Esophagus muscularis mucosa (tissue), 4 donors: ENCODE measurements at places on chromosomes 1 and 21.
A peak's percentile ranks its signal among the peaks of the same experiment; 100 is the strongest.

- DNase-seq, result no peak
Measured at GRCh38 chr1:111777301-111777700, 21.6 kb downstream of the DDX20 start.

DNA sequence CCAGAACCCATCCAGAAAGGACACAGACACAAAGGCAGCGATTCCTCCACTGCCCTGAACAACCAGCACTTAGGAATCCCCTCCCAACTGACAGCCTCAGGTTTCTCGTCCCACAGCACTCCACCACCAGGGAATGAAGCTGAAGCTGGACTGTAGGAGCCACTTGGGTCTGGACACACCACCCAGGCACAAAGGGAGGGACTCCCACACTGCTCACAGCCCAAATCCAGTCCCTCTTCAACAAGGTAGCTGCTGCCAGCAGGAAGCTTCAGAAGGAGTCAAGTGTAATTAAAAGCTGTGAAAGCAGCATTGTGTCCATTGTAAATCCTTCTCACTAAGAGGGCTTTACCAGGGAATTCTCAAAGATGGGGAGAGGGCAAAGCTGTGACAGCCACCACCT lies 29.0 kb downstream of the LMX1A start:
- DNase-seq, result peak; percentile 53

GRCh38 chr1:219757890-219758289 lies 145.0 kb upstream of the ZC3H11B start:
- no peak for DNase-seq

- DNase-seq, result no peak
Measured at GRCh38 chr1:26314501-26314900, 3.3 kb upstream of the CD52 start.

DNA sequence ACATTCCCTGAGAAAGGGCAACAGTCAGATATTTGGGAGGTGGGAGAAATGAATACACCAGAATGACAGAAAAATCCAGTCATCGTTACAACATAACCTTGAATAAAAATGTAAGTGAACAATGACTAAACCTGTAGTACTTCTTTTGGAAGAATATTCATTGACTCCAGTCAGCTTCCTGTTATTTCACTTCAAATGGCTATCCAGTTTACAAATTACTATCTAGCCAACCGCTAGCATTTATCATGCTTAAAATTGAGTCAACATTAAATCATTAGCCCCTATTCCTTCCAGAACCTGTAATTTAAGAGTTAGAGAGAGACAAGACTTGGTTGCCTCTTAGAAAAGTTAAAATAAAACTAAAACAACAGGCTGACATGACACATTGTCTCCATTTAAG lies 33.6 kb downstream of the WLS start:
- no peak for DNase-seq

- no peak for DNase-seq
Measured at GRCh38 chr1:20248971-20249612, 41.6 kb upstream of the VWA5B1 start.

GRCh38 chr1:193069748-193070385 lies 10.5 kb downstream of the RO60 start:
- DNase-seq, result no peak

GRCh38 chr1:245877976-245878375 lies 629.1 kb downstream of the SMYD3 start:
- DNase-seq, result no peak

- no peak for DNase-seq
Measured at GRCh38 chr21:17848228-17848627, 29.1 kb upstream of the C21orf91 start.

GRCh38 chr1:167893798-167894197 lies 20.1 kb downstream of the ADCY10 start:
- DNase-seq, result no peak

- DNase-seq, result no peak
Measured at GRCh38 chr1:37813529-37814145, 5.6 kb upstream of the YRDC start.

GRCh38 chr1:20194224-20194623 lies 7.9 kb upstream of the PLA2G2C start:
- DNase-seq, result no peak

- no peak for DNase-seq
Measured at GRCh38 chr1:111602302-111602701, 17.3 kb upstream of the RAP1A start.

DNA sequence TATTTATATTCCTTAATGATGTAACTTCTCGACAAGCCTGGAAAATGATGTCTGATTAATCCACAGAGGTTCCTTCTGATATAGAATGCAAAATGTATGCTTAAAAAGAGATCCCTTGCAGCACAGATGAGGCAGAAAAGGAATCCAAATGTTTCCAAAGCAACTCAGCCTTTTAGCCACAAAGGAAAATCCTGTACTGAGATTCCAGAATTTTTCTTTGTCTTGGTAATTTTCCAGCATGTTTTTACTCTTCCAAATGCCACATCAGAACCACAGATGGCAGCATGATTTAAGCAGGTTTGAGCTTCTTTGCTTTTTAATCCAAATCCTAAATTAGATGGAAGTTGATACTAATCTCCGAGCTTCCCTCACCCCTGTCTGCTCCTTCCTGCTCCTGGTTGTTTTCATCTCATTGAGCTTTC lies 176.4 kb upstream of the PALMD start:
- no peak for DNase-seq

DNA sequence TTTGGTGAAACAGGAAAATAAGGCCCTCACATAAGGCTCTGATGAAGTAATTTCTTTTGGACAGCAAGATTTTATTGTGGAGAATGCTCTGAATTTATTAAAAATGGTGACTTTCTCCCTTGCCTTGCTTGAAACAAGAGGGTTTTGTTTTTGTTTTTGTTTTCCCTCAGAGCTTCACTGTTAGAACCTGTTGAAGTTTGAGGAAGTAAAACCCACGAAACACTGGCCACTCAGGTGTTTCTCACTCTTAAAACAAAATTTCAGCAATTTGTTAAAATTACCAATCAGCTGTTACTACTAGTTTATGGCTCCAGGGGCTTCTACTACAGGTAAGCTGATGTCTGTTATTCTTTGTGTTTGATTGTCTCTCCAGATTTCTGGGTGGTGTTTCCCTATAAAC lies 112.6 kb upstream of the B3GALT2 start:
- no peak for DNase-seq

DNA sequence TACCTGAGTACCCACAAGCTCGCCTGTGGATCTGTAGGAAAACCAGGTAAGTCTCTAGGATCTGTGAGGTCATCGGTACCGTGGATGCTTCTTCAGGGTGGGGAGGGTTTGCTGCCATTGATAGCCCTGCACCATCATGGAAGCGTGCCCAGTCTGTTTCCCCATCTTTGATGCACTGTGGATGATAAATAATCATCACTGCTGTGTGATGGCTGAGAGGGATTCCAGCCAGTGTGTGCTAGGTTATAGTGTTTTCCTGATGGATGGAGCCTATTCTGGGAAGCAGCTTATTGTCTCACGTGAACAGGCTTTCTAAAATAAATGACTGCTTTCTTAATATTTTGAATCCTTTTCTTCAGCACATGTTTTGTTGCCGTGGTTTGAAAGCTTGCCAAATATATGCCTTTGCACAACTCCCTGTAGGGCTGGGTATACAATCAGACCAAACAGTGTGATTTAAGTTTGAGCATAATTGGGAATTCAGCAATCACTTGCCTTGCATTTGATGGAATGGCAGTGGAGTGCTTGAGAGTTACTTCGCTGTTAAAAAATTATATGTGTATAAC lies 113.8 kb downstream of the CAMTA1 start:
- no peak for DNase-seq

DNA sequence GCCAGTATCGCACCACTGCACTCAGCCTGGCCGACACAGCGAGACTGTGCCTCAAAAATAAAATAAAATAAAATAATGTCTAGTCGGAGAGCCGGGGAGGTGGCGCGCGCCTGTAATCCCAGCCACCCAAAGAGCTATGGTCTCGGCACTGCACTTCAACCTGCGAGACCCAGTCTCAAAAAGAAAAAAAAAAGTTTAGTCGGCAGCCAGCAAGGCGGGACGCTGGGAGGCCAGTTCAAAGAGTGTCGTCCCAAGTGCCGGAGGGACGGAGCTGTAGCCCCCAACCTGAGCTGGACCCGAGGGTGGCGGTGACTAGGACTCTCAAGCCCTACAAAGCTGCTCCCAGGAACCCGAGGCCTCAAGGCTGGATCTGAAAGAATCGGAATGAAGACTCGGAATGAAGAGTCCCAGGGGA lies 632 bp upstream of the FALEC start:
- DNase-seq, result no peak

- no peak for DNase-seq
Measured at GRCh38 chr1:174266991-174267612, 107.8 kb downstream of the RABGAP1L start.

GRCh38 chr1:53380296-53380695 lies 52.4 kb upstream of the LRP8 start:
- DNase-seq, result no peak

DNA sequence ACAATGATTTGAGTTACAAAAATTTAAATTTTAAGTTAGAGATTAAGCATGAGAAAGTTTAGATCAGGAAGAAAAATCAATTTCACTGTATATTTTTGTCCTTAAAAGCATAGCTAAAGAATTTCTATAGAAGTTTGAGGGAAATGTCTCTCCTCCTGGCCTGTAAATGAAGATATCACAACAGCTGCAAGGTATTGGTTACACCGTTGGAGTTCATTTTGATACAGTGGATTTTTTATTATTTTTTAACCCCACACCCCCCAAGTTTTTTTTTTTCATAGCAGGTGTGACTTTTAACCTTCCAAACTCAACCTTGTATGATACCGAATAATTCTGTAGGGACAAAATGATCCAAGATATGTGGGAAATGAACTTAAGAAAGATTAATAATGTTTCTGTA lies 156.3 kb downstream of the DISP1 start:
- no peak for DNase-seq

GRCh38 chr1:115465802-115466363 lies 127.8 kb upstream of the NGF start:
- DNase-seq, result peak; percentile 45

DNA sequence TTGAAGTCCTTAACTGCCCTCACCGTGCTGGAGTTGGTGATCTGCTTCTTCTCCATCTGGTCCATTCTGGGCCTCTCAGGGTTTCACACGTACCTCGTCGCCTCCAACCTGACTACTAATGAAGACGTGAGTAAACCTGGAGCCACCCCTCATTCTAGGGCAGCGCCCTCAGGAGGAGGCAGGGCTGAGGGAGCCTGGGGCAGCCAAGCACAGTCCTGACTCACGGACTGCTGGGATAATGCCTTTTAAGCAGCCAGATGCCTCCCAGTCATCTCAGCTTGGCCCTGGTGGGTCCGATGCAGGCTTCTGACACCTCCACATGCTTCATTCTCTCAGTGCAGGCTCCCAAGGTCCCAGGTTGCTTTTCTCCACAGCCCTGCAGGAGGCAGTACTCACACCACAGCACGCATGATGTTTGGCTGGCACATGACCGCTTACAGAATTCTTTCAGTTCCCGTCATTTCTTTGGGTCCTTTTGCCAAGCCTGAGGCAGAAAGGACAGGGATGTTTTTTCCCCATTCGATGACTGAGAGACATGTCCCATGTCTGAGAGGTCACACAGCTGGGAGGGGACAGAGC lies 11.8 kb upstream of the SFN start:
- DNase-seq, result no peak

- DNase-seq, result no peak
Measured at GRCh38 chr1:89546082-89546889, 21.7 kb downstream of the LRRC8B start.

- peak; percentile 86 for DNase-seq
Measured at GRCh38 chr1:201254625-201255478, 28.5 kb upstream of the PKP1 start.

DNA sequence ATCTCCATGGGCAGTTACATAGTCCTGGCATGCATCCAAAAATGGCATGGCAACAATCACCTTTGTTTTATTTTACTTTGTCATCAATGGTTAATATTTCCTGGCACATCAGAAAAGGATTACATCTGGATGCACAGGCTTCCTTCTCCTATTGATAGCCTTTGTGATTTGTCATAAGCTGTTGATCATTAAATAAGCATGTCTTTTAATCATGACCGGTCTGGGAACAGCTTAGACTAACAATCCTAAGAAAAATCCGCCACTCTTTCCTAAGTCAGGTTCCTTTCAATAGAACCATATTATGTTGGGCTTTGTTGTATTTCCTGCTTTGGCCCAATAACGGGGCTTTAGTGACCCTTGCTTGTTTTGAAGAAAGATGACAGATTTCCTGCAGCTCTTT lies 330.6 kb downstream of the DUSP10 start:
- no peak for DNase-seq

GRCh38 chr1:206075786-206076755 lies 23.1 kb downstream of the RHEX start:
- DNase-seq, result no peak

DNA sequence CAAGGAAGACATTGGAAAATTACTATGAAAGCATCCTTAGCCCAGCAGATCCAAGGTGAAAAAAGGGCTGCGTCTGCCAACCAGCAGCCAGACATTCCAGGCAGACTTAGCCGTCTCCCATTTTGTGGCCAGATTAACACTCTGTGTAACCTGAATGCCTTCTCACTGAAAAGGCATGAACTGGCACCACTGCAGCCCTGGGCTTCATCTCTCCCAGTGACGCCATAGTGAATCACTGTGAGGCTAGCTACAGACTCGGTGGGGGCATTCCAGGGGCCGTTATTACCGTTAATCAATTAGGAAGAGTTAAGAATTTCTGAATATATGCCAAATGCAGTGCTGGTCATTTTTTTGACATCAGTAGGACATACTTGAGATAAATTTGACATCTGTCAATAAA lies 627.4 kb downstream of the LMO4 start:
- no peak for DNase-seq

GRCh38 chr21:14988760-14989159 lies 76.0 kb downstream of the NRIP1 start:
- no peak for DNase-seq
